Activated T-helper 1 cell treated with anti-CD3 and anti-CD28 coated beads, Interleukin-2, amount 50 U/mL, for 16 hours (primary cell): ENCODE measurements at places on chromosomes 12 and 14.

- no peak for DNase-seq
Measured at GRCh38 chr12:55642267-55642666, 5.6 kb downstream of the OR10P1 start.

- no peak for DNase-seq
Measured at GRCh38 chr12:103830730-103831320, 10.2 kb downstream of the NT5DC3 start.

DNA sequence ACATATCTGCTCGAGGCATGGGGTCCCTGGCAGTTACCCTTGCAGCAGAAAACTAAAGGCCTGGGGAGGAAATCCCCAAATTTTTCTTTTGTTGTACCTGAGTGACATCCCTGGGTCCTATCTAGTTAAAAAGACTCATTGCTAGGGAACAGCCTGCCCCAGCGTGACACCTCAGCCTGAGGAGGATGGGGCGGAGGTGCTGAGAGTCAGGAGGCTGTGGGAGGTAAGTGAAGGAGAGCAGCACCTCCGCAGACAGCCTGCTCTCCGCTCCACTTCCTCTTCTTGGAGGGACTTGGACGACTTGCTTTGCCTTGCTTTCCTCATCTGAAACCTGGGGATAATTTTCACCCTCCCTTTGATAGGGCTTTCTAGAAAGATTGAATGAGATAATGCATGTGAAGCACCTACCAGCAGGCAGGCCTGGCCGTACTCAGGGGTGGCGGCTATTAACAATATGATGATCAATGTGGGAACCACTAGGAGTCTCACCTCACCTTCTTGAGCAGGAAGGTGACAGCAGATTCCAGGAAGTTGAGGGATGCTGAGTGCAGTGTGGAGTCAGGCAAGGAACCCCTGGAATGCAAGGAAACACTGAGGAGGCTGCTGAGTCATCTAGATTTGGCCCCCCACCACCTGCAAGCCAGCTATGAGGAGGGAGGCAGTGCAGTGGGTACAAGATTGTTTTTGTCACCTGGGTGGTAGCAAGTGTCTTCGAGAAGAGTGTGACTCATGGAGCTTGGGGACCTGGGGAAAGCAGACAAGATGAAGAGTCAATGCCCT is 23.2 kb downstream of the UBE3B start:
- DNase-seq, result no peak

DNA sequence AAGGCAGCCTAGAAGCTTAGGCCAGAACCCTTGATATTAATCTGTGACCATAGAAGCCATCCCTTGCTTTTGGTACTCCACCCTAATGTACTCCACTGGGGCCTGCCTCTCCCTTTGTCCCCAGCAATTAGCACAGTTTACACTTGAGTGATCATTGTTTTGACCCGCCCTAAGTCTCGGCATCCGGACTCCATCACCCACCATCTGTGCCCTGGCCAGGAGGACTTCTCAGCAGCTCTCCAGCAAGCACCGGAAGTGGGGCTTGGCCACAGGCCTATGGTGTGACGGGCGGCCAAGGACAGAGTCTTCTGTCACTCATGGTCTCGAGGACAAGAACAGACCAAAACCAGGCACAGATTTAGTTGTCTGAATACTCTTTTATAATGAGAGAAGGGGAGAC is 126.5 kb upstream of the NTF3 start:
- DNase-seq, result no peak

GRCh38 chr14:68625366-68626090 is 167.3 kb downstream of the ZFP36L1 start:
- no peak for DNase-seq

DNA sequence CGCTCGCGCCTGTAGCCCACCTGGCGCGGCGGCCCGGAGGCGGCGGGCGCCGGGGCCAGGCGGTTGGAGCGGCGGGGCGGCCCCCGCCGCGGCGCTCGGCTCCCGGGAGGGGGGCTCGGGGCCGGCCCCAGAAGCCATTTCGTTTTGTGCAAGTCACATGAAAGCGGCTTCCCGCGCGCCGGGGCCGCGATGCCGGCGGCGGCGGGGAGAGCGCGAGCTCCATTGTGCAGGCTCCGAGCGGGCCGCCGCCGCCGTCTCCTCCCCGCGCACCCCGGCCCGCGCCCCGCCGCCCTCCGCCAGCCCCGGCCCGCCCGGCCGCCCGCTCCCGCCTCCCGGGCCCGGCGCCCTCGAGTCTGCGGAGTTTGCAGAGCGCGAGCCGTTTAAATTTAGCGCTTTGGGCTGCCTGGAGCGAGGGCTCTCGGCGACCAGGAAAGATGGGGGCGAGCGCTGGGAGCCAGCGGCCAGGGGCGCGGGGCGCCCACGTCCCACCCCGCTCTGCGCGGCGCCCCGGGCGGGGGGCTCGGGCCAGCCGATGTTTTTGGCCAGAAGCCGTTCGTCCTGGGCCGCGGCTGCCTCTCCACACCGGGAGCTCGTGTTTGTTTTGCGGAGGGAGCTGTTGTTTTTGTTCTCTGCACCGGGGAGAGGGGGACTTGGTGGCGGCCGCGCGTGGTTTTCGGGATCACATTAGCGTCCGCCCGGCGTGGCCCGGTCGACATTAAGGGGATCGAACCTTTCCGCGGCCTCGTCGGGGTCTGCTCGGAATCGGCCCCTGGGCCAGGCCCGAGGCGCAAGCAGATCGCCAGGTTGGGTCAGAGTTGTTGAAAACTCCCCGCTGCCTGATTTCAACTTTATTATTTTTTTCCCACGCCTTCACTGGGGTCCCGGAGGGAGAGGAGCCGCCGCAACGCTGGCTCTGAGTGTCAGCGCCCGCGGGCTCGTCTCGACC is 982 bp downstream of the BCL7A start:
- no peak for DNase-seq

DNA sequence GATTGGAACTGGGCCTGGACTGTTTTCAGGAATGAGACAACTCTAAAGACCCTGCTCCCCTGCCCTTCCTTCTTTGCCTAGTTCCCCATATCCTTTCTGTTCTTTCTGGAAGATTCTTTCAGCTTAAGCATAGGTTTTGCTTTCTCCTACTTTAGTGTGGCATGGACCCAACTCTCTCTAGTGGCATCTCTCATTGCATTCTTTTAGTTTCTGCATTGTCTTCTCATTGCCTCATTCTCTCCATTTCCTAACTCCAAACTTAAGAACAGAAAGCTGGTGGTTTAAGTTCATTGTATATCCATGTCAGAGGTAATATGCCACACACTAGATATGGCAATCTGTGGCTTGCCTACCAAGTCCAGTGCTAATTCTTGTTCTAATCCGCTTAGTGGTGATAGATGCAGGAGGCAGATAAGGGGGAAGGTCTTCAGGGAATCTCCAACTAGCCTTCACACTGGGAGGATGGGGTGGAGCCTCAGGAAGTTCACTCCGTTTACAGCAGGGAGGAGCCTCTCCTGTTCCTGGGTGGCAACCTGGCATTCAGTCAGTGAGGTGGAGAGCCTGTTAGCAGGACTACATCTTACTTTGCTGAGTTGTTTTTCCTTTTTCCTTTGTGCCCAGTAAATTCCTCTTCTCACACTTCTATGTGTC is 165.1 kb upstream of the LMNTD1 start:
- no peak for DNase-seq

DNA sequence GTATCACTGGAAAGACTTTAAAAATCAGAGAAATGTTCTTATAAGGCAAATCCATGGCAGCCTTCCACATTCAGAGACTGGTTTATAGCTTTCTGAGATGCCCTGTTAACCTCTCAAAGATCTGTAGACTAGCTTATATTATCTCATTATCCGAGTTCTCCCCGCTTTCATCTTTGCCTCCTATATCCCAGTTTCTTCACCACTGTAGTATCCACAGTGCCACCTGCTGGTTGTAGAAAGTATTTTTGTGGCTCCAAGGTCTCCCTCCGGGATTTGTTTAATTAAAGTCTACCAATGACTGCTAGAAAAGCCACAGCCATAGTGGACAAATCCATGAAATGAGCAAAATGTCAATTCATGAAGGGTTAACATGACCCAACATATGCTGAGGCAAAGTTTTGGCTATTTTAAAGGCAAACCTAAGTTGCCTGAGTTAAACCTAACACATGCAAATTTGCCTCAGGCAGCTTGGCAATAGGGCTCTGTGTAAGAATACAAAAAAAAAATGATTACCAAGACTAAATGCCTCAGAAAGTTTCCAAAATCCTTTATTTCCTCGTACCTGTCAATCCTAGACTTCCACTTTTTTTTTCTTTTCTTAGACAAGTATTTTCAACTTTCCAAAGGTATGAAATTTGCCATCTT is 218.8 kb upstream of the BMP4 start:
- DNase-seq, result no peak

DNA sequence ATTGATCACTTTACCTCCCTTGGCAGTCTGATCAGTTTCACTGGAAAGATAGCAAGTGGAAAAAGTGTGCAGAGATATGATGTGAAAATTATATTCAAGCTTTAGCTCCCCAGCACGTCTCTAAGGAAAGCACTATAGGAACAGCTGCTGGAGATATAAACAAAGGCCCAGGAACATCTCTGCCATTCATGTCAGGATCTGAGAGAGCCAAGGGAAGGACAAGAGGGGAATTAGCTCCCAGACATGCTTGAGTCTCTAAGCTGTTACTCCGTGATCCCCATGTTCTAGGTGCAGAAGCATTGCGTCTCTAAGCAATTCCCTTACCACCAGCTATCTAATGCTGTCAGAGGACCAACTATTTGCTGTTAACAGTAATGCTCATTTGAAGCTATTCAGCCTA is 700.2 kb downstream of the DIO2 start:
- no peak for DNase-seq

- DNase-seq, result no peak
Measured at GRCh38 chr12:88029093-88029665, at the start of gene C12orf50. C12orf50 (minus strand) TSS chr12:88029401; CDS start chr12:88026962, 2,439 bp downstream.

DNA sequence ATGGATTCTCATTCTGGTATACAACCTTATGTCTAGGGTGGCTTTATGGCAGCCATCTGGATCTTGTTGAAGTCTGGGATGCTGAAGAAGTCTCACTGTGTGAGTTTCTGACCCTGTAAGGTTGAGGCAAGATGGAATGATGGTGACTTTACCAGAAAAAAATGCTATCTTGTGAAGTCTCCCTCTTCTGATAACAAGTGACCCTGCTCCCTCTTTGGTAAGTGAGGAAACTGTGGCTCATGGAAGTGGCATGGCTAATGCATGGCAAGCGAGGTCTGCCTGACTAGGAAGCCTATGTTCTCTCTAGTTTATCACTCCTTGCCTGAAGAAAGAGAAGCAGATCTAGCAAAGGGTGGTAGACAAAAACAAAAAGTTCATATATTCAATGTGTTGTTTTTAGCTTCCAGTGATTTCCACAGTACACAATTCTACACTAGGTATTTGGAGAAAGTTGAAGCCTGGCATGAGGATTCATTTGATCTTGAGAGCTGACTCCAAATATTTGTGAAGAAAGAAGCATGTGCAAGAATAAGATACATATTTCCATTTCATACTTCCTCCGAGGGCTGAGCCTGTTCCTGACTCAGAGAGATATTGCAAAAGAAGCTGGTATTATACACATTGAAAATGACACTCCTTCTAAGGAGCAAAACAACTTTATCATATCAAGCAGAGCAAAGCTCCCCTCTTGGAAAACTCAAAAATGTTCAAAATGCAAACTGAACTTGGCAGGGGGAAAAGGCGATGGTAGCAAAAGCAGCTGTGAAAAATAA is 63.6 kb downstream of the HELB start:
- DNase-seq, result no peak

DNA sequence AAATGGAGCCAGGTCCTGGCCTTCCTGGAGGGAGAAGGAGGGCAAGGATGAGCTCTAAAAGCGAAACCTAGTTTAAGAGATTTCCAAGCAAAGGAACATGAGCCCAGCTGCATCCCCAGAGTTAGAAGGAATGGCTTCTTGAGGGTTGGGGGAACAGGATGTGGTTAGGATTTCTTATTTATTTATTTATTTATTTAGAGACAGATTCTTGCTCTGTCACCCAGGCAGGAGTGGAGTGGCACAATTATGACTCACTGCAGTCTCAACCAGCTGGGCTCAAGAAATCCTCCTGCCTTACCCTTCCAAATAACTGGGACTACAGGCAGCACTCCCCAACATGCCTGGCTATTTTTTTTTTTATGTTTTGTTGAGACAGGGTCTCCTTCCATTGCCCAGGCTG is 25.3 kb upstream of the TMEM106C start:
- DNase-seq, result no peak

DNA sequence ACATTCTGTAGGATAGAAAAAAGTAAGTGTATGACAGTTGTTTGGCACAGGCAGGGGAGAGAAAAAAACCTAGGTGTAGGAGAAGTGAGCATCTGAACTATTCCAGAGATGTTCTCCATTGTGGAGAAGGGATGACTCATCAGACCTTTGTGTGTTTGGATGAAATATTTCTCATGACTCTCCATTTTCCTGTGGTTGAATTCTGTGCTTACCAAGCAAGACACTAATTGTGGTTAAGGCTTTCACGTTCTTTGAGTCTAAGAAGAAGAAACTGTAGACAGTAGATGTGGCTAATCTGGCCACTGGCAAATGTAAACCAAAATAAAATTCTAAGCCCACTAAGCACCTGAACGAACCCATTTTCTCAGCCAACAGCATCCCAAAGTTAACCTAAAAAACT is 107.9 kb upstream of the GZMB start:
- DNase-seq, result no peak

DNA sequence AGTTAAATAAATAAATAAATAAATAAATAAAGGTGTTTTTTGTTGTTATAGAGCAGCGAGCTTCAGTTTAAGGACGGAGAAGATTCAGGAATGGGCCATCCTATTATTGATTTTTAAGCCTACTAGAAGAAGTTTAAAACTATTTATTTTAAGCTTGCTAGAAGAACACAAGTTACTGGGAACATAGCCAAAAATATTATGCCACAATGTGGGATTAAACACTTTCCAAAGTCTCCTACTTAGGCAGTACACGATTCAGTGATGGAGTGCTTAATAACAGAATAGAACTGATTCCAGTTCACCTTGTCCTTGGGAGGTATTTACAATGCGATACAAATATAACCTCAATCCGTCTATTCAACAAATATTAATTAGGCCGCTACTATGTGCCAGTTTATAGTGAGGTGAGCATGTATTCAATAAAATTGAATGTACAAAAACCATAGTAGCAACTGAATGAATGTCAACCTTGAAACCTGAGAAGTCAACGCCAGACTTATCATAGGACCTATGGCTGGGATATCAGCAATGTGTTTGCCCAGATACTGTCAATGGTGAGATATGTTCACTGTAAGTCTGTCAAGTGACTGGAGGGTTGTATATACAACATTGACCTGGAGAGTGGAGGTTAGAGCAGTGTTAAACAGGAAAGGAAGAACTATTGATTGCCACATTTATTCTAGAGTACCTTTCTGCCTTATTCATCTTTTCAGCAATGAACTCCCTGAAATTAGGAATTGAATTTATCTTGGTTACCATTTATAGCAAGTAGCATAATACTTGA is 486.4 kb downstream of the TMTC2 start:
- no peak for DNase-seq

DNA sequence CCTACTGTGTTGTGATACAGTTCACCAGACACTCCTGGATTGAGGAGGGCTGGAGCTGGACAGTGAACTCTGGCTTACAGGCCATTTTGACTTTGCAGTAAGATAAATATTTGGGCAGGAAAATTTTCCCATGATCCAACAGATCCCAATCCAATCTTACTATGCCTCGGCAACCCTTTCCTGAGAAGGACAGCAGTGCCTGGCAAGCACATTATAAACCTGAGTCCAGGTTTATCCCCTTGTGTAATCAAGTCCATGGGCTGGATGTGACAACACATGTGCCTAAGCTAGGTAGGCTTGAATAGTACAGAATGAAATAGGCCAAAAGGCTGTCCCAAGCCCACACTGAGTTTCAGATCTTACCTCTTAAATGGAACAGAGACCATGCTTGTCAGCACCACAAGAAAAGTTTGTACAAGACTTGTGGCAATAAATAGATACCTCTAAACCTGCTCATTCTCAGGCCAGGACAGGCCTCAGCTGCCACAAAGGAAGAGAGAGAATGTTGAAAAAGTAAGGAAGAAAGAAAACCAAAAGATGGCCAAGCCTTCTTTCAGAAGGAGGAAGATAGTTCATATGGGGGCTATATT is 34.9 kb downstream of the CREBL2 start:
- DNase-seq, result no peak
